ENCODE measurements at places on chromosomes 16 and 17. TPM values are rescaled to one million over a fixed set of nuclear protein-coding genes. Genes with fewer than 3 reads are reported as not detected.

- DNase-seq, result no peak
Measured at GRCh38 chr17:38604479-38605403, 1.0 kb downstream of the SRCIN1 start.

DNA sequence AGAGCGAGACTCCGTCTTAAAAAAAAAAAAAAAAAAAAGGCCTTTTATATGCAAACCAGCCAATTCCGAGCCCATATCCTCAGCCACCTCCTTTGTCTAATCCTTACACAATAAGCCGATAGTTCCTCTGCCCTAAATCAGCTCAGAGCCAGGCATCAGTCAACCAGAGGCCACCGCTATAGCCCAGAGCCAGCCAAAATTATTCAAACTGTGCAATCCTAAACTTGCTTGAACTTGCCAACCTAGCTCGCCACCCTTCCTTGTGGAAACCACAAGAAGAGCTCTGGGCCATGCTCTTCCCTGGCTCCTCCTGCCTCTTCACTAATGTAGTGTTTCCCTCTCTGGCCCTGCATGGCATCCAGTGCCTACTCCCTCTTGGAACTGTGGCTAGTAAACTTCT, 17.7 kb downstream of the ITGAL start:
- no peak for DNase-seq

GRCh38 chr17:29176558-29177351, 3.4 kb downstream of the MYO18A start:
- no peak for DNase-seq

Gene EPOP
- 1.7 TPM for total RNA-seq

Gene ABHD15
- 2.9 TPM for total RNA-seq

Data from spinal cord (tissue), 10 donors.